Stimulated activated CD4-positive, alpha-beta T cell treated with anti-CD3 and anti-CD28 coated beads, TNF-alpha, amount 100 ng/mL, for 1 hour (primary cell): ENCODE measurements at places on chromosomes 2 and 18.
A peak's percentile ranks its signal among the peaks of the same experiment; 100 is the strongest.

DNA sequence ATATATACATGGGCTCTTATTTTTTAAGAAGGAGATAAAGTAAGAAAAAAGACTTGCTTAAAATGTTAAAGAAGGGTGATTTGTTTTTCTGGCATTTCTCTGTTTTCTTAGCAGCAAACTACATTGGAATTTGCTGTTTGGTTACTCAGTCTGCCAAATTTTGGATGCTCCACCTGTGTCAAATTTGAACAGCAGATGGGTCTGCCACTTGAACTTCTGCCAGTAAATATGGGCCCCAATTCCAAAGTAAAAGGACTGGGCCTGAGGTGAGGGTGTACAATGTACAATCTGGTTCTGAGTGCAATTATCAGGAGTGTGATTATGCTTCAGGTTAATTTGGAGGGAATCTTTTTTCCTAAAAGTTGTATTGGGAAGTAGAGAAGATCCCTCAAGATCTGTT is 794.5 kb downstream of the DSC3 start:
- no peak for DNase-seq

DNA sequence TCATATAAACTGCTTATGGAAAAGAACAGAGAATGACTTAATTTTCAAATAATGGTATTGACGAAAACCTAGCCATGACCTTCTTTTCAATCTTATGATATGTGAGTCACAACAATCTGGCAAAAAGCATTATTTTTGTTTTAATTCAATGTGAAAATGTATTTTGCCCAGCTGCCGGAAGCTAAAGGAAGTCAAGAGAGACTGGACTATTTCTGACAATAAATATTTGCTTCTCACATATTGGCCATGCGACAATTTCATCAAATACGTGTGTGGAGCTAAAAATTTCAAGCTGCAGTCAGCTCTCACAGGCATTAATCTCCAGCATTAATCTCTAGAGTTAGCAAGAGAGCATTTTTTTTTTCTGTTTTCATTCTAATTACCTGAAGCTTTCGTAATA is 881.0 kb downstream of the CPS1 start:
- DNase-seq, result no peak

- no peak for DNase-seq
Observed at GRCh38 chr2:231099918-231100317, 24.9 kb downstream of the HTR2B start.

DNA sequence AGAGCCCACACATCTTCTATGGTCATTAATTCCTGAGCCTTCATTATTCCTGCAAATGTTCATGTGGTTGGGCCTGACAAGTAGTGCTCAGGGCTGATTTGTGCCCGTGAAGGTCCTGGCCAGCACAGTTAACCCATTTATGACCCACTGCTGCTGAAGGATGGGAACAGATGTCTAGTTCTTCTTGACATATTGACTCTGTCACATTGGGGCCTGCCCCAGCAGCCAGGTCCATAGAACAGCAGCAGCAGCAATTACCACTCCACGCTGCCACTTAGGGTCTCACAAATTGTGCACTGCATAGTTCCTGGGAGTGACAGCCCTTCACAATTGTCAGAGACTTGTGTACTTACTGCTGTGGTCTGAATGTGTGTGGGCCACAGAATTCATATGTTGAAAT is 442.3 kb upstream of the RGPD4 start:
- no peak for DNase-seq

- no peak for DNase-seq
Observed at GRCh38 chr2:95109260-95109659, 12.3 kb downstream of the MRPS5 start.

DNA sequence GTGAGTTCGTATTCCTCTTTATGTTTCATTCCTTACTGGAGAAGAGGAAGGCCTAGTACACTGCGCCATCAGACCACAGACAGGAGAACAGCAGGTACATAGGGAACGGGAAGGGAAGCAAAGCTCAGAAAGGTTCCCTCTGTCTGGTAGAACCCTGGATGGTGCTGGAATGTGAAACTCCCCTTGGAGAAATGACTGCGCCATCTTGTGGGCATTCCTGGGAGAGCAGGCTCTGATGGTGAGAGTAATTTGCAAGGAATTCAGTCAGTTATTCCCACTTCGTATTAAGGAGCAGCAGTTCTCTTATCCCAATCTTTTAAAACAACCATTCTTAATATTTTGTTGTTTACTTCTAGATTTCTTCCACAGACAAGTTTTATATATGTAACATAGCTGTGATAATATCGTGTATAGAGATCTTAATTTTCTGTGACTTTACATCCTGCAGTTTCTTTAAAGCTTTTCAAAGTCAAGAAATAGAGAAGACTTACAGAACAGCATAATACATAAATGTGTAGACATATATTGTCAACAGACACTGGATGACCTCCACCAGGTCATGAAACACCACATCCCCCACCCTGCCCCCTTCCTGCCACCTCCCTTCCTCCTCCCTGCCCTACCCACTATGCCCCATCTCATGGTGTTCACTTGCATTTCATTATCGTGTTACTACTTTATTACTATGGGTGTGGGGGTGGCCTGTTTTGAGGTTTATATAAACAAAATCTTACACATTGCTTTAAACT is 83.9 kb downstream of the ARHGEF4 start:
- DNase-seq, result peak; percentile 46

GRCh38 chr2:215435280-215435869 is 493 bp downstream of the FN1 start:
- no peak for DNase-seq

DNA sequence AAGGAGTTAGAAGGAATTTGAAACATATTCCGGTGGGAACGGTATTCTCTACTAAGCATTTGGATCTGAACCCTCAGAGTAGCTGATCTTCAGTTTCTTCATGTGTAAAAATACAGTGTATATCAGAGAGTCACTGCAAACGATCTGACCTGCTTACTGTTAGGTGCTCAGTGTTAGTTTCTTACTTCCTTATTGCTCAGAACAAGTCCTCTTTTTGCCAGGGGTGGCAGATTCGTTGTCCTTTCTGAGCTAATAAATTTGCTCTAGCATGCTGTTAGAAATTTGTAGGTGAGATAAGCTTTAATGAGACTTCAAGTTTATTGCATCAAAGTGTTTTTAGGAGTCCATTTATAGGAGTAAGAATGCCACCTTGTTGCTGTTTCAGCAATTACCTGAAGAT is 15.8 kb downstream of the PLEKHA3 start:
- no peak for DNase-seq

DNA sequence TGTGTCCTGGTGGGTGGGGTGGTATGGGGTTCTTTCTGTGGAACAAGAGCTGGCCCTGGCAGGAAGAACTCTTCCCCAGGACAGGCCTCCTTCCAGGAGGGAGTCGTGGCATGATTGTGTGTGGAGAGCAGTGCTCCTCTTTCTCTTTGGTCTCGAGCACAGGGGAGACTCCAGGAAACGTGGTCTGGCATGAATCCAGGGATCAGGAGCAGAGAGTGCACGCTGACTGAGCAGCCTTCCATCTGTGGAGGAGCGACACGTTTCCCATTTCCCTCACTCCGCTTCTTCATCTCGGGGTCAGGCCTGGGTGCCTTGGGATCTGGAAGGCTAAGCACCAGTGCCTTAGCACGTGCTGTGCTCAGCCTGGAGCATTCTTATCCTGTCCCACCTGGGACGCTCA is 132.0 kb upstream of the HDAC4 start:
- DNase-seq, result no peak

- DNase-seq, result no peak
Observed at GRCh38 chr2:115480741-115481140, 1038.3 kb downstream of the DPP10 start.

GRCh38 chr2:232014681-232015080 is 53.2 kb downstream of the DIS3L2 start:
- DNase-seq, result no peak

DNA sequence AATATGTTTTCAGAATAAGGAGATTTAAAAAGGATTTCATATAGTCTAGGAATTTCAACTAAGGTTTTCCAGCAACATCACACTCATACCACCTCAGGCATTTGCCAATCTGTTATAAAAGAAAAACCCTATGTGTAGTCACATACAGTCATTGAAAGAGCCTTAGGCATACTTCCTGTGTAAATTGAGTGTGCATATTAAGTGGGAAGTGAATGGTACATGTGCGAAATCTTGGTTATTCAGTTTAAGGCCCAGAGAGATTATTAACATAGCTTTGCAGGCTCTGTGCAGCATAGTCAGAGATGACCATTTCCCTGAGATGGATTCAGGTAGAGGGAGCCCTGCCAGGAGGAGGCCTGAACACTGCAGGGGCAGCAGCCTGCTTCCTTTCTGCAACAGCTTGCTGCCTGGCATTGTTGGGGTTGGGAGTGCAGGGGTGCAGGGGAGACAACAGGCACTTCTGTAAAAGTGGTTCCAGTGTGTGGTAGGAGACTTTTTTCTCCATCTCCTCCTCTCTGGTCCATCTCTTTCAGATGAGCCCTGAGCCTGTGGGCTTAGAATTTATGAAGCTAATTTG is 100.1 kb upstream of the OSR1 start:
- DNase-seq, result no peak

GRCh38 chr18:63284827-63285733 is 34.5 kb downstream of the BCL2 start:
- DNase-seq, result no peak

DNA sequence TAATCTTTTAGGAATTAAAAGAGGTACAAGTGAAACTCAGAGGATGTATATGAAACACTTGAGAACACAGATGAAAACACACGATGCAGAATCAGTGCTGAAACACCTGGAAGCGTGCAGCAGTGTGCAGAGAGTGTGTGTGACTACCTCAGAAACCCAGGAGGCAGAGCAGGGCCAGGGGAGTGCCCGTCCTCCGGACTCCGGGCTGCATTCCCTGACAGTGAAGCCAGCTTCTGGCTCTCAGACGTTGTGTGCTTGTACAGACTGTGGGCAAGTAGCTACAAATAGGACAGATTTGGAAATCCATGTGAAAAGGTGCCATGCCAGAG is 34.6 kb downstream of the ZNF407 start:
- no peak for DNase-seq

- DNase-seq, result no peak
Observed at GRCh38 chr2:193156480-193156879, 961.7 kb upstream of the TMEFF2 start.

- DNase-seq, result no peak
Observed at GRCh38 chr2:48600204-48600813, 17.3 kb upstream of the GTF2A1L start.

DNA sequence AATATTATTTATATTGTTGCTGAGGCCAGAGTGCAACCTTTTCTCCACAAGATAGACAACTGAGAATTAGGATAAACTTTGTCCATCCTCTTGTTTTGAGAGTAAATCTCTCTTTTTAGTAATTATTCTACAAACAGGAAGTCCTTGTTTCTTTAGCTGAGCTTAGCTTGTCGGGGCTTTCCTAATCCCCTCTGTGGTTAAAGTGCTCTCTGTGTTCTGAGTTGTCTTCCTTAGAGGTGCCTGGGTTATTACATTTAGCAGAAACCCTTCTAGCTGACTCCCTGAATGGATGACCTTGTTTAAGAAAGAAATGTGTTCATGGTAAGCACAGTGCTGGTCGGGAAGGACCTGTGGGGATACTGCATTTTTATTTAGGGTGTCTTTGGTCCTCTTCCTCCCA is 12.7 kb downstream of the USP39 start:
- DNase-seq, result no peak

DNA sequence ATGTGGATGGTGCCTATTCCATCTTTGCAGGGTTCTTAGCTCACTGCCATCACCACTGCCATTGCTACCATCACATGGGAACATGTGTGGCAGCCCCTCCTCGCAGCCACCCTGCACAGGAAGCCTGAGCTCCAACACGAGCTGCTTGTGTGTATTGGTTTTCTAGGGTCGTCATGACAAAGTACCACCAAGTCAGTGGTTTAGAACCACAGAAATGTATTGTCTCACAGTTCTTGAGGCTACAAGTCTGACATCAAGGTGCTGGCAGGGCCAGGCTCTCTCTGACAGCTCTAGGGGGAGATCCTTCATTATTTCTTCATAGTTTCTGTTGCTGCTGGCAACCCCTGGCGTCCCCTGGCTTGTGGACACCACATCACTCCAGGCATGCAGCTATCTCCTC is 10.3 kb upstream of the IL1R2 start:
- DNase-seq, result no peak

DNA sequence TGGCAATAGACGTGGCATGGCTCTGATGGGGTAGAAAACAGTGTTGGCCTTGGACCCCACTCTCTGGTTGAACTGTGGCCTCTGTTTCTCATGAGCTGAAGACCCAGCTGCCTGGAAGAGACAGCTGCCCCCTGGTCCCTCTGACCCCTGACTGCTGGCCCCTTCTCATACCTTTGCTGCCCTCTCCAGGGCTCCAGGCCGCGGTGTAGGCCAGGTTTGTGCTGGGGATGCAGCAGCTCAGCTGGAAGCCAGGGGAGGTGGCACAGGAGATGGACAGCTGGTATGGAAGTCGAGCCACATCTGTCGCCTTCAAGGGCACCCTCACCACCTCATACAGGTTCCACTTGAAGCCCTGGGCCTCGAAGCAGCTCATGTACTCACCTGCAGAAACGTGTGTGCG is 31.7 kb upstream of the SELENOI start:
- no peak for DNase-seq

- no peak for DNase-seq
Observed at GRCh38 chr2:46656640-46657039, 177.3 kb downstream of the TMEM247 start.

DNA sequence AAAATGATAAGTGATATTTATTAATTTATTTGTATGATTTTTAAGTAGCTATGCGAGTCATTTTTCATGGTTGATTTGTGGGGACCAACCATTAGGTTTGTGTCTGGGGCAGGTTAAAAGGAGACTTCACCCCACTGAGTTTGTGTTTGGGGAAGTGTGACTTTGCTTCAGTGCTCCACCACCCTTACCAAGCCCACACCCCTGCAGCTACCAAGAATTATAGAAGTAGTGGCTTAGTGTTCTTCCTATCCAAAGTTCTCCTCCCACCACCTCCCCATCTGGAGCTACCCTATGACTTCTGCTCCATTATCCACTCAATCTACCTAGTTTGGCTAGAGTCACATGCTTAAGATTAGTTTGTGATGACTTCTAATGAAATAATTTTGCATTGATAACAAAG is 182.1 kb upstream of the ZEB2 start:
- no peak for DNase-seq

DNA sequence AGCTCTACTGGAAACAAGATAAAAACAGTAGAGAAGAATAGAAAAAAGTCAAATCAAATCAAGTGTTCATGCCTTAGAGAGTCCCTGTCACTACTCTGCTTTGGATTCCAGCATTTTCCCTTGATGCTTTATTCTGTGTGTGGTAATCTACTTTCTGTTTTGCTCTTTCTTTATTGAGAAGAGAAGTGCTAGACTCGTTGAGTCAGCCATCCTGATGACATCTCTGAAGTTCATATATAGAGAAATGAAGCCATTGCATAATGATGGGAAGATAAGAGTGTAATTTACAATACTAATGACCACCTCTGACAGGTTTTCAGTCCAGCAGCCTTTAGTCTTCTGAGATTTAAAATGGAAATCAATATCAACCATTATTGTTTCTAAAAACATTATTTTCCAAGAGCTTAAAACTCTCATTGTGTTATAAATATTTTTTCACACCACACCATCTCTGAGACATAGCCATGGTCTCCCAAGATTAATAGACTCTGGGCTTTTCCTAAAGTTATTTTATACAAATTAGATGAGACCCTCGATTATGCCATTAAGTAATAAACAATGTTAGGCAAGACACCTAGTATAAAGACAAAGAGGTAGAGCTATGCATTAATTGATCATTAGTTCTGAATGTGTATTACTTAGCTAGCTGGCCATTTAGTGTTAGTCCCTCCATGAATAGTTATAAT is 679.0 kb upstream of the ACVR2A start:
- DNase-seq, result no peak

GRCh38 chr2:18365342-18365741 is 195.1 kb downstream of the RDH14 start:
- no peak for DNase-seq
